ENCODE measurements at places on chromosomes 7 and 10.
A peak's percentile ranks its signal among the peaks of the same experiment; 100 is the strongest.

DNA sequence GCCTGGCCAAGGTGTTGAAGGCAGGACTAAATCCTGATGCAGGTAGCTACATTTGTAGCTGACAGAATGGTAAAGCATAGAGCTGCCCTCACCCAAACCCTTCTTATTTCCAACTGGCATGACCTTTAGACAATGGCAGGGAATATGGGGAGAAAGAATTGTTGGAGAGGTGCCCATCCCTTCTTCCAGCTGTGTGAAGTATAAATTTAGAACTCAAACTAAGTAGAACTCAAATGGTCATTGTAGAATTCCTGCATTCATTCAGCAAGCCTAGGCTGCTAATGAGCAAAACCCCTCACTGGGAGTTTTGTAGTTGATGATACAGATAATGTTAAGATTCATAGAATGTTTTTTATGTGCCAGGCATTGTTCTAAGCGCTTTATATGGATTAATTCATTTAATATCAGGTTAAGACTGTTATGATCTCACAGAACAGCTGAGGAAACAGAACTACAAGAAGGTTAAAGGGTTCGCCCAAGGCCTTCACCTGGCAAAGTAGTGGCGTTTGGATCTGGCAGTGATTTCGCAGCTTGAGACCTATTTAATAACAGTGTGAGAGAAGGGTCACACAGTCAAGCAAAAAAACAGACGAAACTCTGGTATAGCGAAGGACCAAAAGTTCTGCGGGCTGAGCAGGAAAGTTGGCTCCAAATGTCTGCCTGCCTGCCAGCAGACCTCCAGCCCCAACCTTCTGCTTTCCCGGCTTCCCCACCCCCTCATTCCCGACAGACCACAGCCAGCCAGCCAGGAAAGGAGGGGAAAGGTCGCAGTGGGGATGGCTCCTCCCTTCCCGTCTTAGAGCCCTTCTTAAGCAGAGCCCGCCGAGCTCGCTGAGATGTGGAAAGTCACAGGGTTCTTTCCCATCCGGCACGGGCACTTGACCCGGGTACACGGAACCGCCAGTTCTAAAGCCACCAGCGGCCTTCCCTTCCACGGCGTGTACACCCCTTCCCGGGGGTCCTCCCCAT is 1.6 kb upstream of the HILPDA start:
- DNase-seq = peak; percentile 92

GRCh38 chr7:156640949-156641485 is 443 bp downstream of the RNF32 start:
- DNase-seq = no peak

DNA sequence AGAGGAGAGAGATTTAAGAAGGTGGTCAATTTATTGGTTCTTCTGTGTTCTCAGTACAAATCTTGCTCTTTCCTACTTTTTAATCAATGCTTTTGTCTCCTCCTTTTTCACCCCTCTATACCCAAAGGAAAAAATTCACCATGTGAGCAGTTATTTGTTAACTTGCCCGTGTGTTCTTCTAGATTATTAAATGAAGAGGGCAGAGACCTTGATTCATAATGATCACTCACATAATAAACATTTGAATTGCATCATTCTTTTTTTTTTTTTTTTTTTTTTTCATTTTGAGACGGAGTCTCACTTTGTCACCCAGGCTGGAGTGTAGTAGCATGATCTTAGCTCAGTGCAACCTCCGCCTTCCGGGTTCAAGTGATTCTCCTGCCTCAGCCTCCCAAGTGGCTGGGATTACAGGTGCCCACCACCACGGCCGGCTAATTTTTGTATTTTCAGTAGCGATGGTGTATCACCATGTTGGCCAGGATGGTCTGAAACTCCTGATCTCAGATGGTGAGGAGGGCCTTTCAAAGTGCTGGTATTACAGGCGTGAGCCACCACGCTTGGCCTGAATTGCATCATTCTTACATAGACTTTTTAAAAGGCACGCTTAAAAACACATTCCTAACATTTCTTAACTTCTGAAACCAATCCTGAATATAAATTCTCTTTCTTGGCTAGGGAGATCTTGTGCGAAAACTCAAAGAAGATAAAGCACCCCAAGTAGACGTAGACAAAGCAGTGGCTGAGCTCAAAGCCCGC is 3.6 kb downstream of the GARS1 start:
- no peak for DNase-seq

DNA sequence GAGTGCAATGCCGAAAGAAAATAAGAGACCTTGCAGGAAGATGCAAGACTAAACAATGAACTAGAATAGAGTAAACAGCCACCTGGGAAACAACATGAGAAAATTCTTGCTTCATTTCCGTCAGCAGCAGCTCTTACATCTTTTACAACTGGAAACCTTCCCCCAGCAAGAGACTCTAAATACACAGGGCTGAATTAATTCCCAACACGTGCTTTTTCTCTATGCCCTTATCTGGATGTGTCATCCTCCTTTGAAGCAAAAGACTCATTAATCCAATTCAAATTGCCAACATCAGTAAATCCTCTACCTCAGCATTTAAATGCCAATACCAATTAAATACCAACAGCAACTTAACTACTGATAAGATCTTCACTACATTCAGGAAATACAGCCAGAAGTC is 99.0 kb upstream of the PDE1C start:
- no peak for DNase-seq

DNA sequence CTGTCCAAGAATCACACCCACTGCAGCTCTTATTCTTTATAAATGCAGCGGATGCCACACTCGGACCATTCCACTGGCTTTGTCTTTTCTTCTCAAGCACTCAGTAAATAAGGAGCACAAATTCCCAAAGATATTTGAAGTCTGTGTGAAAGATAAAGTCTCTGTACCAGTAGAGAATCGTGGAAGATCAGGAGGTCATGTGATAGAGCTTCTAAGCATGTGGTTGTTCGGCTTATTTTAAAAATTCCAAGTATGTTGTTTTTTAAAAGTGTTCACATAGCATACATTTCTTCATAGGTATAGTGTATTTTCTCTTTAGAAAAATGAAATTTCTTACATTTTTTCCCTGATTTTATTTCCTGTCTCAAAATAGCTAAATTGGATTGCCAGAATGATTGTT is 75.8 kb downstream of the NOC3L start:
- no peak for DNase-seq

DNA sequence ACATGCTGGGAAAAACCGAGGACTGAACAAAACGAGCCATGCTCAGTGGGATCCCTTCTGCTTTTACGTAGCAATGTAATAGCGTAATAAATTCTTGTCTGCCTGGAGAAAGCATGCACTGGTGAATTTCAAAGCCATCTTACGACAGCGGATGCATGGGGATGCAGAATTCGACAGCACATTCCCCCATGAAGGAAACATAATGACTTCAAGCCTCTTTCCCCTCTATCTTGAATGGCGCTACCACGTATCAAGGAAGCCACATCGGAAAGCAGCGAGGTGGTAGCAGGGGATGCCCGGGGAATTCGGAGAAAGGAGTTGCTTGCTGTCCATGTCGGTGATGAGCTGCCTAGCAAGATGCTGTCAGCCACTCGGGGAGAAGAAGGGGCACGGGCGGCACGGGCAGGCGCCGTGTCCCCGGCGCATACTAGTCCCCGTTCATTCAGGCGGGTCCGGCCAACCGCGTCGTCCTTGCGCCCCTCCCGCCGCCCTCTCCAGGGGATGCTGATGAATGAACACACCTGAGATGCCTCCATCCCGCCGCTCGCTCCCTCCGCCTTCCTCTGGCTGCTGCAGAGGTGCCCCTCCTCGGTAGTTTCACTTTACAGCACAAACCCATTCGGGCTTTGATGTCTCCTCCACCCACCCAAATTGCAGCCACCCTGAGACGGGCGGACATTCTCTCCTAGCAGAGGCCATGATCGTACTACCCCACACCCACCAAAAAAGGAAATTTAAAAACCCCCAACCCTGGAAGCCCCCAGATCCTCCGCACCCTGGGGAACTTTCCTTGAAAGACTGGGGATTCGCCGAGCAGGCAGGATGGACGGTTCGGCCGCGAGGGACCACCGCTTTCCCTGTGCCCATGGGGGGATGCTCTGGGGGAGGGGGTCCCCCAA is 644 bp downstream of the SORBS1 start:
- DNase-seq = no peak

- DNase-seq = no peak
These were observed 7.8 kb downstream of the ZNF862 start for GRCh38 chr7:149846021-149846420.

GRCh38 chr7:71264005-71264404 is 132.1 kb downstream of the GALNT17 start:
- no peak for DNase-seq

DNA sequence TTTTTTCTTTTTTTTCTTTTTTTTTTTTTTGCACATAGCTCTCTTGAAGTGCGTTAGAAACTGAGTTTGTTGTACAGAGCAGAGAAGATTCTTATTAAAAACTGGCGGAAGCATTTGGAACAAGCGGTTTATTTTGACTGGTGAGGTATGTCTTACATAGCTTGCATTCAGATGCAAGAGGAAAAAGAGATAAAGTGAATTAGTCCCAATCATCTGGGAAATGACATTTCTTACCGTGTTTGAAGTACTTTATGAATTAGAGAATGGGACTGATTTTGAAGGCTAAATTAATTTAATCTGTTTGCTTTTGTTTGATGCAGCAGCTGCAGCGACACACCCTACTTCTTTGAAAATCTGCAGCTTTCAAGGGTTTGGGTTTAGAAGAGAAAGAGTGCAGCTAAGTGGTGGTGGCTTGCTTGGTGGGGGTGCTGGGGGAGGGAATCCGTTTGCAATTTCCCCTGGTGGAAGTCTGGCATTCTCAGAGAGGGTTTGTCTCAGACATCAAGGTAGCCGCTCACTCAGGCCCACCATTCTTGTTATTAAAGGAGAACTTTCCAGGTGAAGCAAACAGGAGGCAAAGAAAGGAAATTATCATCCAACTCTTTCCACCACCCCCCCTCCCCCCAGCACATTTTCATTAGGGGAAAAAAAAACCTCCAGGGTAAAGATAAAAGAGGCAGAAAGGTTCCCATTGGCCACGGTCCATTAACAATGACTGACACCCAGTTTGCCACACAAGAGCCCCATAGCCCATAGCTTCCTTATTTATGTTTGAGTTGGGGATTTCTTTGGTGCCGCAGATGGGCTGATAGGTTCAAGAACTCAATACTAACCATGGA is 231.7 kb downstream of the SKIDA1 start:
- no peak for DNase-seq

DNA sequence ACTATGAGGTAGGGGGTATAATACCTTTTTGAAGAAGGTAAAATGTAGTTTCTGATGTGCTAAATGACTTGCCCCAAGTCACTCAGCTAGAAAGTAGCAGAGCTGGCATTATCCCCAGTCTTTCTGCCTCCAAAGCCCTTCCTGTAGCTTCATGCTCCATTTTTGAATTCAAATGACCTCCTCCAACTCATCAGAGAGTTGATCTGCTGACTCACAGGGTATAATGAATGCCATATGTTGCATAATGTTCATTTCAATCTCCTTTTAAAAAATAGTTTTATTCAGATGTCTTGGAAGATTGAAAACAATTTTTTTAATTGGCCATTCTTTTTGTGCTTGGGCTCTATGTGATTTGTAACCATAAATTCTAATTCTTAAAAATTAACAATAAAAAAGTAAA is 272.8 kb upstream of the IMMP2L start:
- DNase-seq = no peak

DNA sequence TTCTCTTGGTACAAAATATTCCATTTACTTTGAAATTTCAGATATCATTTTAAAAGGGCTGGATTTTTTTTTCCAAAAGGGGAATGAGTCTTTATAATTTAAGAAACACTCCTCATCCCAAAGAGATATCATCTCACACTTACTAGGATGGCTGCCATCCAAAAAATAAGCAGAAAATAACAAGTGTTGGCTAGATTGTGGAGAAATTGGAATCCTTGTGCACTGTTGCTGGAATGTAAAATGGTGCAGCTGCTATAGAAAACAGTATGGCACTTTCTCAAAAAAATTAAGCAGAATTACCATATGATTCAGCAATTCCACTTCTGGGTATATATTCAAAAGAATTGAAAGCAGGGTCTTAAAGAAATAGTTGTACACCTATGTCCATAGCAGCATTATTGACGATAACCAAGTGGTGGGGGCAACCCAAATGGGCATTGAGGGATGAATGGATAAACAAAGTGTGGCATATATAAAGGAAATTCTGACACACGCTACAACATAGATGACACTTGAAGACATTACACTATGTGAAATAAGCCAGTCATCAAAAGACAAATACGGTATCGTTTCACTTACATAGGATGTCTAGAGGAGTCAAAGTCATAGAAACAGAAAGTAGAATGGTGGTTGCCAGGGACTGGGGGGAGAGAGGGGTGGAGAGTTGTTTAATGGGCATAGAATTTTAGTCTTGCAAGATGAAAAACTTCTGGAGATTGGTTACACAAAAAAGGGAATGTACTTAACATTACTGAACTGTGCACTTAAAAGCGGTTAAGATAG is 53.8 kb downstream of the LSM5 start:
- DNase-seq = no peak

DNA sequence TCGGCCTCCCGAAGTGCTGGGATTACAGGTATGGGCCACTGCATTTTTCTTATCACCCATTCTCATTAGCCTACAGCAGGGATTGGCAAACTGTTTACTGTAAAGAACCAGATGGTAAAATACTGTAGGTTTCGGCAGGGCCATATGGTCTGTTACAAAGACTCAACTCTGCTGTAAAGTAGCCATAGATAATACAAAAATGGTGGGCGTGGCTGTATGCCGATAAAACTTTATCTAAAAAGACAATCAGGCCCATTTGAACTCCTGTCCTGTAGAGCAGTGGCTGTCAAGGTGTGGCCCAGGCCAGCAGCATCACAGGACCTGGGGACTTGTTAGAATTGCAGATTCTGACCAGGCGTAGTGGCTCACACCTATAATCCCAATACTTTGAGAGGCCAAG is 134.3 kb downstream of the CUX1 start:
- no peak for DNase-seq

GRCh38 chr10:47346581-47347302 is 1.4 kb upstream of the RBP3 start:
- peak; percentile 25 for DNase-seq

DNA sequence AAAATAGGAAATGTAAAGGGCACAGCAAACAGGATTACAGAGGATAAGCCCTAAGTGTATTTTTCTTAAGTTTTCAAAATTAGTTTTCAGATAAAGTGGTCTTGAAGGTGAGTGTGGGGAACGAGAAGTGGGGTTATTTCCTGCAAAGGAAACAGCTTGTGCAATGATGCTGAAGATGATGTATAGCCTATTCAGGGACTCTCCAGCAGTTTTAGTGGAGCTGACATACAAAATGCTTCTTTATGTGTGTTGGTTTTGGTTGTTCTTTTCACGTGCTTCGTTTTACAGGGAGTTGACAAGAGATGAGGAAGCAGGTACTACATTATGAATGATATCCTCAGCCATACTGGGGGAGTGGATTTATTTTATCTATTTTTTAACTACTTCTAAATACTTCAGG is 20.5 kb downstream of the CASD1 start:
- no peak for DNase-seq

GRCh38 chr7:7706556-7707172 is 11.7 kb downstream of the RPA3 start:
- no peak for DNase-seq
